Activated CD8-positive, alpha-beta memory T cell treated with anti-CD3 and anti-CD28 coated beads for 1 hour (primary cell): ENCODE measurements at places on chromosomes 7 and 10.
A peak's percentile ranks its signal among the peaks of the same experiment; 100 is the strongest.

- DNase-seq: peak; percentile 87
Measured at GRCh38 chr10:16436758-16437539, at the start of gene PTER. TSS of gene PTER (plus strand) at chr10:16437010. CDS start at chr10:16484385, 47,375 bp downstream.

- no peak for DNase-seq
Measured at GRCh38 chr7:98826811-98827231, 43.0 kb downstream of the TMEM130 start.

DNA sequence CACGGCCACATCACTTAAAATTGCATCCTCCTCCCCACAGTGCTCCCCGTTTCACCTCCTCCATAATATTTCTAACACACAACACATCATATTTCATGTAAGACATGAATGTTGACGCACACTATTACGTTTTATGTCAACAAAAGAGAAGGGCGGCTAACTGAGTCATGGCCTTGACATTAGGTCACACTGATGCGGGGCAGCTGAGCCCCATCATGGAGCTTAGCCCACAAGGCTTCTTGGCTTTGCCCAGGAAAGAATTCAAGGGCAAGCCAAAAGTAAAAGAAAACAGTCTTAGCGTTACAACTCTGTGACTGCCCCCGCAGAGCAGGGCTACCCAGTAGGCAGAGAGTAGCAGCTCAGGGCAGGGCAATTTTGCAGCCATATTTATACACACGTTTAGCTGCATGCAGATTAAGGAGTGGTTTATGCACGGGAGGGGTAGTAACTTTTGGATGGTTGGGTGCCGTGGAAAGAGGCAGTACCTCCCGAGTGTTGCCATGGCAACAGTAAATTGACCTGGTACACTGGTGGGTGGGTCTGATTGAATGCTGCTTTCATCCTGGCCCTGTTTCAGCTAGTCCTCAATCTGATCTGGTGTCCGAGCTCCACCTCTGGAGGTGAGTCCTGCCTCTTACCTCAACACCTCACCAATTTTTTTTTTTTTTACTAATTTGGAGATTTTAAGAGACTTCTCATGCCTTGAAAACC is 156.2 kb upstream of the FRMD4A start:
- no peak for DNase-seq

DNA sequence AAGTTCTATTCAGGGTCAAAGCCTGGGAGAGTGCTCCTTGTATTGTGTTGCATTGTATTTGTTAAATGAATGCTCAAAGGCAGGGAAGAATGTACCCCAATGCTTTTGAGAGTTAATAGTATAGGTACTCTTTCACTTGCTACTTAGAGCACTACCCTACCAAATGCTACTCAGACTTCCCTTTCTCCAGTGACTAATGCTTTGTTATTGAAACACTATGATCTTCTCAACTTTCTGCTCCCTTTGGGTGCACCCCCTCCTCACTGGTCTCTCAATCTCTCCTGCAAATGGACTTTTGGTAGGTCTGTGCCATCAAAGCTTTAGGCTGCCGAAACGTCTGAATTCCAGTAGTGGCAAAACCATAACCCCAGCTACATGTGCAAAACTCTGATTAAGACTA is 177.7 kb upstream of the AHR start:
- no peak for DNase-seq

DNA sequence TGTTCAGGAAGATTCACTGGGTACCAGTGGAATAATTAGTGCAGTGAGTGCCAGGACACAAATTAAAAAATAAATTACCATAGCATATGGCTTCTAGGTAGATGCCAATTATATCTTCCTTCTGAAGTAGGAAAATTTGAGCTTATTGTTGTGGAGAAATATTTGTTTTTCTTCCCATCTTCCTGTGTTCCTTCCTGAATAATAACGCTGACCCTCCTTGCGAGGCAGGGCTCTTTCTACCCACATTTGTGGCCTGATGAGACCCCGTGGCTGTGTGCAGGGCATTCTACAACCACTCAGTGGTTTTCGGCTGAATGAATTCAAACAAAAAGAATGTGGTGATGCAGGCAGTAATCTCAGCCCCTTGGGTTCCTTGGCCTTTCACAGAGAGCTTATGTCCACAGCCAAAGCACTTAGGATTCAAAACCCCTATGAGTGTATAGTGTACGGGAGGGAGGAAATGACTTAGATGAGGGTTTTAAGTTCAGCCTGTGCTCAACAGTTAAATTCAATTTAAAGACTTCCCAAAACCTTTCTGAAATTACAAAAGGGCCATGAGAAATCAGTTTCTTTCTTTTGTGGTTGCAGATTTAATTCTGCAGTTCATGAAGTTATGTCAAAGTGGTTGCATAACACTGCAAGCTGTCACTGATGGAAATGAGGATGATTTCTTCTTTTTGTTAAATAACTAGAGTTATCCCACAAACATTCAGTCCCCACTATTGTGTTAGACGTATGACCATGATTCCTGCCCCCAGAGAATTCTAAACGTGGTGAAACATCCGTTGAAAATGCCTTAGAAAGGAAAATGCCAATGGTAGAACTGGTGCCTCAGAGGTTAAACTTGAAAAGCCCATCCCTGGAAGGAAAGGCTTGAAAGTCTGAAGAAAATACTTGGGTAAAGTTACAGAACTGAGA is 255.3 kb downstream of the FZD1 start:
- DNase-seq: no peak

GRCh38 chr10:89162596-89162995 is 44.5 kb downstream of the CH25H start:
- DNase-seq: no peak

DNA sequence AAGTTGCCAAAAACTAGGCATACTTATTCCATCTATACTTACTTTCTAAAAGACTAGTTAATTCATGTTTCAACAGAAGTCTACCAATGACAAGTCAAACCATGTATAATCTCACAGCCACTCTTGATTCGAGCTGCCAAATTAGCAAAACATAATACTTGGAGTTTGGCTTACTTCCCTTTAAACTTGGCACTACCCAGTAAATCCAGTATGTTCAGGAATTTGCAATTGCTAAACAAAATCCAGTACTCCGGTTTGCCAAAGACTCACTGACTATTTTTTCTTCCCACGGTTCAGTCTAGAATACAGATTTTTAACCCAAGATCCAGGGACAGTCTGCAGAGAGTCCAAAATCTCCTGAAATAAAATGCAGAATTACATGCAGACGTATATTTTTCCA is 4.6 kb downstream of the OAT start:
- no peak for DNase-seq

GRCh38 chr7:28417321-28417940 is 5.1 kb downstream of the CREB5 start:
- no peak for DNase-seq

DNA sequence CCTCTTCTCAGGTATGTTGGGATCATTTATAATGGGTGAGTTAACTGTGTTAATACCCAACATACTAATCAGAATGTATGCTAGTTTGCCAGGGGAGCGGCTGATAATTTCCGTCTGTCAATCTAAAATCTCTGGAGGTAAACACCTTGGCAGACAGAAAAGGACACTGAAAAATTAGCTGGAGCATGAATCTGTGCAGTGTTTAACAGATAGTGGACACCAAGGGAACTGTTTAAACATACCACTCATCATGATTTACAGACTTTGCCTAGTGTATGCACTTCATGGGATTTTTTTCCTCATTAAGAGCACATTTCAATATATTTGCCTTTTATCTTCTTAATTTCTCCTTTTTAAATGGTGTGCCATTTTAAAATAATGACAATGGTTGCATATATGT is 68.2 kb downstream of the SLC13A1 start:
- no peak for DNase-seq

DNA sequence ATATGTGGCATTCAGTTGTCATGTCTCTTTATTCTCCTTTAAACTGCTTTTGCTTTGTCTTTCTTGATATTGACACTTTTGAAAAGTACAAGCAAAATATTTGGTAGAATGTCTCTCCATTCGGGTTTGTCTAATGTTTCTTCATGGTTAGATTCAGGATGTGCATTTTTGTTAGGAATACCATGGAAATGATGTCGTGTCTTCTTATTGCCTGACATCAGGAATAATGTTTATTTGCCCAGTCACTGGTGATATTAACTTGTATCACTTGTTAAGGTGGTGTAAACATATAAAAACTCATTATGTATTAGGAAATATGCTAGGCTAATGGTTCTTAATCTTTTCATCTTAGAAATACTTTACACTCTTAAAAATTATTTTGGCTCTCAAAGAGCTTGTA is 43.4 kb downstream of the CDK1 start:
- DNase-seq: no peak

DNA sequence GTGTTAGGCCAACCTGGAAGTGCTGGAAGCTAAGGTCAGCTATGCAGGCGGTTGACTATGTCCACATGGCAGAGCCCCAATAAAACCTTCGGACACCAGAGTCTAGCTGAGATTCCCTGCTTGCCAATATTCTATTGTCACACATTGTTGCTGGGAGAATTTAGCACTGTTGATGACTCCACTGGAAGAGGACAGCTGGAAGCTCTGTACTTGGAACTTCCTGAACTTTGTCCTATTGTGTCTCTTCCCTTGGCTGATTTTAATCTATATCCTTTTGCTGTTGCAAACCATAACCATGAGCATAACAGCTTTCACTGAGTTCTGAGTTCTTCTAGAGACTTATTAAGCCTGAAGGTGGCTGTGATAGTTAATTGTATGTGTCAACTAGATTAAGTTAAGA is 12.0 kb downstream of the XRCC2 start:
- no peak for DNase-seq

DNA sequence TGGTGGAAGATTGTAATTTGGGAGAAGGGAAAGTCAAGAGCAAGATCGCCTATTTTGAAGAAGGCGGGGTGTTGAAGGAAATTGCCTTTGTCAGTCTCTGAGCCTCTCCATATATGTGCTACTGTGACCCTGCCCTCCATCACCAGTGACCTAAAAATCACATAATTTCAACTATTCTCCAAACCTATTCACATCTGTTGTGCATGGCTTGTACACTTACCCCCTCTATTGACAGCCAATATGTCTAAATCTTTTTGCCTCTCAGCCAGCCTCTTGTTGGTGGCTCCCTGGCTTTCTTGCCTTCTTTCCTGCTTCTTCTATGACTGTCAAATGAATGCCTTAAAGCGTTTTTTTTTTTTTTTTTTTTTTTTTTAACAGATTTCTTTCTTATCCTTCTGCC is 295.6 kb downstream of the AUTS2 start:
- no peak for DNase-seq

- no peak for DNase-seq
Measured at GRCh38 chr7:131606346-131607290, 50.2 kb upstream of the PODXL start.

- DNase-seq: no peak
Measured at GRCh38 chr10:102367441-102367840, 28.1 kb upstream of the NFKB2 start.

GRCh38 chr7:106069471-106070200 is 42.5 kb downstream of the SYPL1 start:
- DNase-seq: no peak

- DNase-seq: no peak
Measured at GRCh38 chr10:52419281-52419680, 105.2 kb downstream of the DKK1 start.

GRCh38 chr7:156139633-156140032 is 327.4 kb upstream of the SHH start:
- no peak for DNase-seq

GRCh38 chr7:97116308-97116707 is 1.2 kb upstream of the SDHAF3 start:
- DNase-seq: no peak
